ENCODE measurements at places on chromosomes 2 and 18.

DNA sequence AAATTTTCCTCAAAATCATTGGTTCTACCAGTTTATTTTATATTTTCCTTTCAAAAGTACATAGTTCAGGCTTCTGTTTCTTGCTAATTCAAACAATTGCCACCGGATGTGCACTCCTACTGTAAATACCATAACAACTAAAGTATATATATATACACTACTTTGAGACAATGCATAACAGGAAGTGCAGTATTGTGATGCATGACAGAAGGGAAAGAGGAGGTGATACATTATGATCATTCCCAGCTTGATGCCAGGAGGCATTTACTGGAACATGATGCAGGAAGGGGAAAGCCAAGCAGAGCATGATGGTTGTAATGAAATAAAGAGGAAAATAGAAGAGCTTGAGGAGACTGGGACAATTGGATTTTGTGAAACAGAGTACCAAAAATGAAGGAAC lies 215.2 kb upstream of the NT5C1B start:
- no peak for DNase-seq

GRCh38 chr2:102634831-102635241 lies 15.5 kb downstream of the SLC9A2 start:
- no peak for DNase-seq

GRCh38 chr2:148819019-148819585 lies 55.9 kb upstream of the KIF5C start:
- DNase-seq: no peak

DNA sequence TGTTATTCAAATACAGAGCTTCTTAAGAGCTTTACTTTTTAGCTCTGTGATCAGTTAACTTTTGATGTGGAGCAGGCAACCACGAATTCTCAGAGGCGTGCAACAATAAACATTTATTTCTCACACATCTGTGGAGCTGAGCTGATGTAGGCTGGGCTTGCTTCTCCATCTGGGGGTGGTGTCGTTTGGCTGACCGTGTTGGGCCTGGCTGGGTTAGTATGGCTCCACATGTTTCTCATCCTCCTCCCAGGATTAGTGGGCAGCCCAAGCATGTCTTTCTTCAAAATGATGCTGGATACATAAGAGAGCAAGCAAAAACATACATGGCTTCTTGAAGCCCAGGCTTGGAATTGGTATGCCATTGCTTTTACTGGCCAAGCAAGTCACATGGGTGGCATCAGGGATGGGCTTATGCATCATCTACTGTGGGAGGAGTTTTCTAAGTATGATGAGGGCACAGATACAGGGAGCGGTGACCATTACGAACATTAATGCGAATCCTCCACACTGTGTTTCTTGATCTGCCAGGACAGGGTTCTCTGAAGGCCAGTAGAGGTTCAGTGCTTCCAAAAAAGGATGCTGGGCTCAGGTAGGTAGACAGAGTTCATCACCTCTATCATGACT lies 157.0 kb upstream of the TNP1 start:
- no peak for DNase-seq

DNA sequence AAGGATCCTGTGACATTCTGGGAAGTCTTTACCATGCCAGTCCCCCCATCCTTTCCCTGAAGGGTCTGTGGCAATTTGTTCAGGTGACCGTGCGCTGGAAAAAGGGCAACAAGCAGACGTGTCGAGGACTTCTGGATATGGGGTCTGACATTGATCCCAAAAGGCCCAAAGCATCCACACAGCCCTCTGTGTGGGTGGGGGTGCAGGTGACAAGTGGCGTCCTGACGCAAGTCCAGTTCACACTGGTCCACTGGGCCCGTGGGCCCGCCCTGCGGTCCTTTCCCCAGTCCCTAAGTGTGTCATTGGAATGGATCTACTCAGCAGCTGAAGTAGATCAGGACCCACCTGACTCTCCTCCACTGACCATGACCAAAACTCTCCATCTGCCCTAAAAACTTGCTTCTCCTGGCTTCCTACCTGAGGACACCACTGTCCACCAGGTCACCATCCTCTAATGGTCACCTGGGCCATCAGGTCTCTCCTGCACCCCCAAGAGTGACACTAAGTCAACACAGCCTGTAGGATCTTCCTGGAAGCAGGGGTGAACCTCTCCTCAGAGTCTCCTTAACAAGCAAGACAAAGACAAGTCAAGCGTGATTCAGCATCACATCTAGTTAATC lies 85.6 kb upstream of the SLC66A3 start:
- no peak for DNase-seq

DNA sequence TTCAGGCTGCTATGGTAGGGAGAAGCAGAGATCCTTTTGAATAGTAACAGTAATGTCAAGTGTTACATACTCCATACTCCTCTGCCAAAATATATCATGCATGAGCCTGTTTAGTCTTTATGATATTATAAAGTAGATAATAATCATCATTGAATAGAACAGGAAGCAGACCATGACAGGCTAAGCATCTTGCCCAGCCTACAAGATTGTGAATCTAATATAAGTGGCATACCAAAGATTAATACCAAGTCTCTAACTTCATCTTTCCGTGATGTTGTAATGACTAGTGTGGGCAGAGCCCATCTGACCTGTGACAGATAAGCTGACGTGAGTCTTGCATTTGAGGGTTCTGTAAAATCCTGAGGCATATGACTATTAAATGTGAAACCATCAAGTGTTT lies 13.1 kb downstream of the NDUFB3 start:
- no peak for DNase-seq

GRCh38 chr18:79956276-79956675 lies 4.8 kb upstream of the SLC66A2 start:
- no peak for DNase-seq

GRCh38 chr2:48043746-48044145 lies 137.4 kb upstream of the FBXO11 start:
- DNase-seq: peak; percentile 6

GRCh38 chr2:98346311-98347236 lies at the start of gene CNGA3:
Gene CNGA3 (plus strand): TSS chr2:98346456. CDS start chr2:98369976, 23,520 bp downstream.
- peak; percentile 36 for DNase-seq

GRCh38 chr2:43427032-43427424 lies 168.8 kb downstream of the THADA start:
- no peak for DNase-seq

DNA sequence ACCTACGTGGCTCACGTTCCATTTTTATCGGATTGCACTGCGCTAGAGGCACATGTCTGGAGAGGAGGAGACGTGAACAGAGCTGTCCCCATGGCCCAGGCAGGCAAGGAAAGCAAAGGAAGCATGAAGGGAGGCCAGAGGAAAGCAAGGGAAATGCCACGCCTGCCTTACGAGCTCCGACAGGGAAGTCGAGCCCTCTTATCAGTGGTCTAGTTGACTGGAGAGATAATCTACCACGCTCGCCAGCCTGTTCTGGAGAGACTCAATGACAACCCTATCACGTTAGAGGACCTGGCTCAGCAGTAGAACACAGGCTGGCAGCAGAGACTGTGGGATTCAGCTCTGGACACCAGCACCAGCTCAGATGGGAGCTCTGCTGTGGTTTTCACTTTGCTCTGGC lies 202.6 kb upstream of the ID2 start:
- peak; percentile 4 for DNase-seq

DNA sequence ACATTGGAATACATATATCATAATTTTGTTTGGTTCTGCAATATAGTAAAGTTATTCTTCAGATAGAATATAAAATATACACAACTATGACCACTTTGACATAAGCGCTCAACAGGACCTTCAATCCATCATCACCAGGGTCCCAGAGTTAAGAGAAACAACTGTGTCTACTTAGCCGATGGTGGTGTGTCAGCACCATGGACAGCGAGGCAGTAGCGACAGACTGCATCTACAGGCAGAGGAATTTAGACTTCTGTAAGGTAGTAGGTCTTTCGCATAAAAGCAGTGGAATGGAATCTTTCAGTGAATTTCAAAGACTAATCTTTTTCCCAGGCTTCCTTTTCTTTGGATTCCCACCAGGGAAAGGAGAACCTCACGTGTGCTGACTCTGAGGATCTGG lies 20.5 kb upstream of the LRPPRC start:
- DNase-seq: peak; percentile 60

DNA sequence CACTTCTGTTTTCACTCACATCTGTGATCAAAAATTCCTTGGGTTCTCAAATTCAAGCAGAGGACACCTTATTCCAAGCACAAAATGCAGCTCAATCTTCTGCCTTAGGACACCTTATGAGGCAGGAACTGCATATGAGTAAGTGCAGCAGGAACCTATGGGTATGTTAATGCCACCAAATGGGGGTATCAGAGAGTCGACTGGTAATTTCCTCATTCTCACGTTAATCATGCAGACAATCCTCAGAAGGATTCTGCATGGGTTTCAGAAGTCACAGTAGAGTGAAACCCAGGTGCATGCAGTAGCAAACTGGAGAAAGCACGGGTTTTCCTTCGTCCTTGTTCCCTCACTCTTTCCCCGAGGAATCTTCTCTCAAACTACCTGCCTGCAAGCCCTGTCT lies 452.8 kb downstream of the CBLN2 start:
- no peak for DNase-seq

- DNase-seq: no peak
Observed at GRCh38 chr2:201194097-201194496, 11.2 kb downstream of the CASP10 start.

DNA sequence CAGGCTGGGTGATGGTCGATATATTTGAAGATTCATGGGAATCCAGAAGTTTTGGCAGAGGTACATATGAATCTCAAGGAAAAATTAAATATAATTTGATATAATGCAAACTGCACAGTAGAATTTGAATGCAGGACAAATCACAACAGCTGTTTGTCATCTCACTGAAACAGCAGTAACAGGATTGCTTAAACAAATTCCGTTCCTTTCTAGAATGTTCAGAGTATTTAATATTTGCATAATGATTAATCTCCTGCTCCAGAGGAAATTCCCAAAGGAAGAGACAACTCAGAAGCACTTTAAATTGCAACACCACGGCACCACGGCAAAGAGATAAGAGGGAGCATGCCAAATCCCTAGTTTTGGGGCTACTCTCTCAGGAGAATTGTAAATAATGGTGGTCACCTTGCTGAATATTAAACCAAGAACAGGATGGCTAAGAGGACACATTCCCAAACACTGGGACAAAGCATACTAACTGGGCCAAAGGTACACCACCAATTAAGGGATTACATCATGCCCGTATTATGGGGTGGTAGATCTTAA lies 67.8 kb upstream of the MAP4K3 start:
- DNase-seq: peak; percentile 92

- no peak for DNase-seq
Observed at GRCh38 chr2:68717305-68717661, 17.3 kb upstream of the ARHGAP25 start.

- DNase-seq: peak; percentile 79
Observed at GRCh38 chr2:74715081-74715791, 61.2 kb downstream of the SEMA4F start.

DNA sequence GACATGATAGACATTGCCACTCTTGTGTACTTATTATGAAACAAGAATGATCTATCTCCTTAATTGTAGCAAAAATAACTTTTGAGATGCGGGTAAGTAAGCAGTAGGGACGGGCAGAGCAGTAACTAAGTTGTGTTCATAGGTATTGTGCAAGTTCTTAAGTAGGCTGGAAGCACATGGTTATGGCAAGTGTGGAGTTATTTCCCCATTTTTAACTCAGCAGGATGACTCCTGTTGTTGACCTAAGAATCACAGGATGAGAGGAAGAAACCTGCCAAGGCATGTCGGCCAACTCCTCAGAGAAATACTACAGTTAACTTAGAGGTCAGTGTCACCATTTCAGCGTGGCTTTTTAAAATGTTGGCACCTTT lies 51.1 kb upstream of the FN1 start:
- DNase-seq: no peak

DNA sequence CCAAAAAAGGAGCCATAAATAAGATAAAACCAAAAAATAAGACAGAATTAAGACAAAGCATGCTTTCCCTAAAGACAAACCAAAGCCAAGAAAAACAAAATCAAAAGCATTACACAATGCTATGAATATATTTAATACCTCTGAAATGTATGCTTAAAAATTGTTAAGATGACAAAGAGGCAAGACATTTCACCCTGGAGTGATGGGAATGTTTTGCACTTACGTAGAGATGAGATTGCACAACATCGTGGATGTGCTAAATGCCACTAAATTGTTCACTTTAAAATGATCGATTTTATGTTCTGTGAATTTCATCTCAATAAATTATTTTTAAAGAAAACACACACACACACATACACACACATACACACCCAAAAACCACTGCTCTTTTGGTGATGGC lies 386.6 kb upstream of the KLHL29 start:
- DNase-seq: no peak

- DNase-seq: no peak
Observed at GRCh38 chr18:12768625-12769024, 65.8 kb downstream of the PSMG2 start.

DNA sequence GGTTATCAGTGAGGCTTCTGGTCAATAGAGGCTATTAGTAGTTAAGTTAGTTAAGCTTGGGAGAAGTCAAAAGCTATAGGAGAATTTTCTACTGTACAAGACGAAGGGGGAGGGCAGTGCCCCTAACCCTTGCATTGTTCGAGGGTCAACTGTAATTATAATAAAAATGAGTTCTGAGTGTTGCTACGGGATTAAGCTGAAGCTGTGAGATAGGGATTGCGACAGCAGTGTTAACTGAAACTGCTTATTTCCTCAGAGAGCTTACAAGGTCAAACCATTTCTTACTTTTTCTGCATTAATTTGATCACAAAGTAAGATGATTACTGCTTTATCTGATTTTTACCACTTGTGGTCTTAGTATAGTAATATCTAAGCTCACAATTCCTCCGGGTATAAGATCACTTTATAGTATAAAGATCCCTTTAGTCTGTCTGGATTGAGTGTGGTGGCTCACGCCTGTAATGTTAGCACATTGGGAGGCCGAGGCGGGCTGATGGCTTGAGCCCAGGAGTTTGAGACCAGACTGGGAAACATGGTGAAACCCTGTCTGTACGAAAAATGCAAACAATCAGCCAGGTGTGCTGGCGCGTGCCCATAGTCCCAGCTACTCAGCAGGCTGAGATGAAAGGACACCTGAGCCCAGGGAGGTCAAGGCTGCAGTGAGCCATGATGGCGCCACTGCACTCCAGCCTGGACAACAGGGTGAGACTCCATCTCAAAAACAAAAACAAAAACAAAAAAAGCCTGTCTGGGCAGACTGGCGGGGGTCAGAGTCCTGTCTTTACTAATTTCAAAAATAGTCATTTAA lies 119.5 kb upstream of the TLK1 start:
- DNase-seq: no peak

GRCh38 chr2:198883604-198884003 lies 574.1 kb downstream of the SATB2 start:
- DNase-seq: no peak

Measured in mesenchymal stem cell (in vitro differentiated cells and primary cell).